ENCODE measurements at places on chromosomes 2 and 18.

DNA sequence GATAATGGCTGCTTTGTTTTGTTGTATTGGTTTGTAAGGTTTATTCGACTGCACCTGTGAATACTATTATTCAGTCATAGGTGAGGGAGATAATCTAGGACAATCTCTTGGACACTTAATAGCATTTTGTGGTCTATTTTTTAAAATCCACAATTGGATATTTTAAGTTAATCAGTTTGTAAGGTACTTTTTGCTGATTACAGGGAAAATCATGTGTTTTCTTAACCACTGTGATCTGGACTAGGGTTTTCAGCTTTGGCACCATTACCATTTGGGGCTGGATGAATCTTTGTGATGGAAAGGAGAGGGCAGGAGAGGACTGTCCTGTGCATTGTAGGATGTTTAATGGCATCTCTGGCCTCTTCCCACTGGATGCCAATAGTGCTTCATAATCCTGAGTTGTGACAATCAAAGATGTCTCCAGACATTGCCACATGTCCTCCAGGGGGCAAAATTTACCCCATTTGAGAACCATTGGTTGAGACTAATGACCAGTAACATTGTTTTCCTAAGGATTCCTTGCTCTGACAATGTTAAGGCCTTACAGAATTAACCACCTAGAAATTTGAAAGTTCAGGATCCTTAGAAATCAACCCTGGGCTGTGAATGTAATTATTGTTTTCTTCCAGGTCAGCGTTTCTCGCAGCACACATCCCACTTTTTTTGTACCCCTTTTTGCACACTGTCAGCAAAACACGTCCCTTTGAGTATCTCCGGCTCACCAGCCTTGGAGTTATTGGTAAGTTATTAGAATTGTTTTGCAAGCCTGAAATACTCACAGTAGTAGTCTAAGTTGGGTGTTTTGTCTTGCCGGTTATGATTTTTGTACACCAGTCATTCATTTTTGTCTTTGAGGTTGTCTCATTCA is 15.6 kb downstream of the CNOT9 start:
- DNase-seq: no peak

DNA sequence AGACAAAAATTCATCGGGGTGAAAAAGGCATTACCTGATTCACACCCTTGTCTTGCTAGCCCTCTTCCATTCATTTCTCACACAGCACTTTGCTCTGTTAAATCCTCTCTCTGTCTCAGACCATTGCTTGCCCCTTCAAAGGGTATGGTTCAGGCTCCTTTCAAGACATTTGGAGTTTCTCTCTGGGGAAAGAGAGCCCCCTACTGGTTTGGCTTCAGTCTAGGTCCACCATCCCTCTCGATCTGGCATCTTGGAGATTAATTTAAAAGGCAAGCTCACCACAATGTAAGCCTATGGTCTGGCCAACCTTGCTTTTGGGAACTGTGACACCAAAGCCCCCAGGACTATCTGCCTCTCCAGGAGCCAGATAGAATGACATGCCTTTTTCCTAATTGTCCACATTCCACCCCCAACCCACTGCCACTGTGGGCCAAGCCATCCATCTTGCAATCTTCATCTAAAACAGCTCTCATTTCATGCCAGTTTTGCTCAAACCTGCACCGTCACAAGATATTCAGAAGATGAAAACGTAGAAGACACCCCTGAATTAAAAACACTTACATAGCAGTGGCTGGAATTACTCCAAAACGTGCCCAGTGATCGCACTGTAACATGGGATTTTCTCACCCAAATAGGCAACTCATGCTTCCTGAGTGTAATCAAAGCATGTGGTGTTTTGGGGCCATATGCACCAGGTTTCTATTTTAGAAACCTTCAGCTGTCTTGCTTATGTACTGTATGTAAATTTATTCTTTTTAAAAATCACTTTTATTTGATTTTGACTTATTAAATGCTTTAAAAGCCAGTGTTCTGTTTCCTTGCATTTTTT is 93.9 kb downstream of the FARSB start:
- peak; percentile 71 for DNase-seq

DNA sequence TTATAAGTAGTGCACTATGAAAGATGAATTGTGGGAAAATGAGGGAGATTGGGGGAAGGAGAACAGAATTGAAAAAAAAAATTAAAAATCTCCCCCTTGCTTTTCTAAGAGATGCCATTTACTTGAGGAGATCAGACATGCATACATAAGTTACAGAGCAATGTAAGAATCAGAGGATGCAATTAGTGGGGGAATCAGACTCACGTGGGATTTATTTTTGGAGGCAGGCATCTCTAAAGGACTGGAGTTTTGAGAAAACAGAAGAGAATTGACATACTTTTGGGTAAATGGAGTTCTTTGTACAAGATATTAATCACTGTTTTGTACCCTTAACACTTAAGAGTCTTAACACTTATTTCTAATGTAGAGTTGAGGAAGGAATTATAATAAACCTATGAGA is 52.7 kb downstream of the MTX2 start:
- no peak for DNase-seq

DNA sequence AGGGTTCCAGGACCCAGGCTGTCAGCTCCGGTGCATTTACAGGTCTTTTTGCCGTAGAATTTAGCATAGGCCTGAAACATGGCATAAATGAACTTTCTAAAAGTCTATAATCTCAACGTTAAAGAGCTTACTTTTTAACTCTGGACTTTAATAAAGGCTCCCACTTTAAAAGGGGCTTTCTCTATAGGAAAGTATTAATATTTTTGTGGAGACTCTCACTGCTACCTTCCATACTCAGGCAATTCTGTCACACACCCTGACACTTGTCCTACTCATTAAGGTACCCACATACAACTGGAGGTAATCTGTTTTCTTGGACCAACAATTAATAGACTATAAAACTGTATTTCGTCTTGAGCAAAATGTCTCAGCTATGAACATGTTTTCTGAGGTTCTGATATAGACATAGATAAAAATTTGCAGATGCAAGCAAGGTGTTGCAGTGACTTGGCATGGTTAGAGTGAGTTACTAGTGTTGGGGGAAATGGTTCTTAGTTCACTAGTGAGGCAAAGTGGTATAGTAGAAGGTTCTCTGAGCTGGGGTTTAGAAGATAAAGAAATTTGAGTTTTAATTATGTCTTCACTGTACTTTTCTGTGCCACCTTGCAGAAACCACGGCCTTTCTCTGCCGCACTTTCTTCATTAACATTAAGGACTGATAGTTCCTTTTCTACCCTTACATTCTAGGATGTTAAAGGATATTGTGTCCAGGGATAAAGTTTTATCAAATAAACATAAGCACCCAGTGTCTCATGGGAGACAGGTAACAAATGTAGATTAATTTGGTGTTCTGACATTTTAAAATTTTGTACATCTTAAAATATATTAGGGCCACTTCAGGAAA is 10.8 kb upstream of the NR4A2 start:
- DNase-seq: no peak

DNA sequence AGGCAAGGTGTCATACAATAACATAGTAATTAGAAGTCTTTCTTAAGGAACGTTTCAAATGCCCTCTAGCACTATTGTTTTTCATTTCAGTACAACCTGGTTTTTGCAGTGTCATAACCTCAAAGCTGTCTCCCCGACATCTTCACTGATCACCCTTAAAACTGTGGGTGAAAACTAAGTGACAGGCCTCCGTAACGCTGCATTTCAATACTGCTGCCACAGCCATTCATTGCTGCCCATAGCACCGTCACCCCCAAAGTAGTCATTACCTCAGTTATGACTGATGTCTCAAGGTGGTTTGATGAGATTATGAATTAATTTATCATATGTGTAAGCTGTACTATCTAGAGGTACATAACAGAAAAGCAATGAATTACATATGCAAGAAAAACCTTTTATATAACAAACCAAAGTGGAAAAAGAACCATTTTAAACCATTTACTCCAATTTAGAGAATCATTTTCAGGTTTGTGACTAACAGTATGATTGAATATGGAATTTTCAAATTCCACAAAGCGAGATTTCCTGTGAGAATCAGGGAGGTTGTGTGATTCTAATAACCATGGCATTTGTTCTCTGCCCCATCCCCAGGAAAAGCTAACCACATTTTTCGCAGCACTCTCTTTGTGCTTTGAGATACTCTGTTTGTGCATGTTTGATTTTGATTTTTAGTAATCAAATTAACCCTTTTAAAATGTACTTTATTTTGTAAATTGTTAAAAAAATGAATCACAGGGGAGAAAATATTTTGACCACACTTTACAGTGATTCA is 263.0 kb downstream of the PTGR3 start:
- DNase-seq: no peak

- DNase-seq: no peak
Observed at GRCh38 chr2:11537951-11538350, 4.1 kb downstream of the GREB1 start.

DNA sequence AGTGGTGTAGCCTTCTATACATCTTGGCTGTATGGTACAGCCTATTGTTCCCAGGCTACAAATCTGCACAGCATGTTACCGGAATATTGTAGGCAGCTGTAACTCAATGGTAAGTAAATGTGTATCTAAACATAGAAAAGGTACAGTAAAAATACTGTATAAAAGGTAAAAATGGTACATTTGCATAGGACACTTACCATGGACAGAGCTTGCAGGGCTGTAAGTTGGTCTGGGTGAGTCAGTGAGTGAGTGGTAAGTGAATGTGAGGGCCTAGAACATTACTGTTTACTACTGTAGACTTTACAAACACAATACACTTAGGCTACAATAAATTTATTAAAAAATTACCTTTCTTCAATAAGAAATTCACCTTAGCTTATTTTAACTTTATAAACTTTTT is 3.7 kb upstream of the MRPS9 start:
- no peak for DNase-seq

GRCh38 chr2:150028322-150028721 is 440.7 kb upstream of the MMADHC start:
- DNase-seq: no peak

DNA sequence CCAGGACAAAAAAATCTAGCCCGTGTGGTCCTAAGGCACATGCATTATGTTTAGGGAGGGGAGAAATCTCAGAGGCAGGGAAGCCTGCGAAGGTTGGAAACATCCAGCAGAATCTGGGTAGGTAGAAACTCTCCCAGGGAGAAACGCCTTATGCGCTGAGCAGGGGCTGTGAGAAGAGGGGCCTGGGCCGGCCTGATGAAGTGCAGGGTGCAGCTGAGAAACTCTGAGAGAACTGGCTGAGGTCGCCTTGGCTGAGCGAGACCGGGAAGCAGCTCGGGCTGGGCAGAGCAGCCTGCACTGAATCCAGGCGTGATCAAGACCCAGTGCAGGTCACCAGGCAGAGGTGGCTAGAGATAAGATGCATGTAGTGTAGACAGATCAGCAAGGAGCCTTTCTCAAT is 15.1 kb downstream of the CHMP1B start:
- no peak for DNase-seq

DNA sequence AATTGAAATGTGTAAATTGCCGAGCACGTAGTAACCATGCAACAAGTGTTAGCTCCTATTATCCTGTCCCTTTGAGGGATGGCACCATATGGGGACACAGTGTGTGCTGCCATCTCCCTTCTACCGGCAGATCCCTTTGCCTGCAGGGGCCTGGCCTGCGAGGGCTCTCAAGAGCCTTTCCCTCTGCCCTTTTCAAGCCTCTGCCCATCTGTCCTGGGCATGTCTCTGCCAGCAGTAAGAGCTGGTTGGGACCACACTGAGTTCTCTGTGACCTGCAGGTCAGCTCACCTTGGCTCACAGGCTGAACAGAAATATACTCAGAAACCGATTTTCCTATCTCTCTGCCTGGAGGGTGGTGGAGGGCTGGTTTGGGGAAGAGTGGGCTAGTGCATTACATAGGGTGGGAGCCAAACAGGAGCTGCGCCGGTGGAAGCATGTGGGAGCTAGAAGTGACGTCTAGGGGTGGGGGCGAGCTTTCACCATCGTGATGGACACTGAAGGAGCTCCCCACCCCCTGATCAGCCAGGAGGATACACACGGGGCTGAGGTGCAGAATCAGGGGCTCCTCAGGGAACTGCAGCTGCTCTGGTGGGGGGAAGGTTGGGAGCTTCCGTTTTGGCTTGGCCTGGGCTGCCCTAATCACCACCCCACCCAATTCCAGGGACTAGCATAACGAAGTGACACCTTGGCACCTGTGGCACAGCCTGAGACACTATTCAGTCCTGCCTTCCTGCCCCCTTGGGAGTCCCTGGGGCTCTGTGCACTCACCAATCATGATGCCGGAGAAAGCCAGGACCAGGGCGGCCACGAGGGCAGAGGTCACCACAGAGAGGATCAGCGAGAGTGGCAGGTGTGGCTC is 109.7 kb downstream of the CLIP4 start:
- DNase-seq: no peak

DNA sequence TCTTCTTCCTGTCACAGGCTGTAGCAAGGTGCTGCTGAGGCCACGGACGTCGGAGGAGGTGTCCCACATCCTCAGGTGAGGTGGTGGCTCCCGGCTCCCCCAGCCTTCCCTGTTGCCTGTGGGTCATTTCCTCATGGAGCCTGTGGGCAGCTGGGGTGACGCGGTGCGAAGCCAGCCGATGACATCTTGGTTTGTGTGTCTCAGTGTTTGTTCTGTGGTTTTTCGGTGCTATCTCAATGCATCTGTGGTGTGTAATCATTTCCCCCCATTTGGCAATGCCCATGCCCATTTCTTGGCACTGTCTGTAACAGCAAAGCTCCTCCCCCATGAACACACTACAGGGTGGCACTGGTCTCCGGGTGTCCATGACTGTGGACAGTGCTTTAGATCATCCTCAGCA is 6.6 kb downstream of the D2HGDH start:
- DNase-seq: no peak

DNA sequence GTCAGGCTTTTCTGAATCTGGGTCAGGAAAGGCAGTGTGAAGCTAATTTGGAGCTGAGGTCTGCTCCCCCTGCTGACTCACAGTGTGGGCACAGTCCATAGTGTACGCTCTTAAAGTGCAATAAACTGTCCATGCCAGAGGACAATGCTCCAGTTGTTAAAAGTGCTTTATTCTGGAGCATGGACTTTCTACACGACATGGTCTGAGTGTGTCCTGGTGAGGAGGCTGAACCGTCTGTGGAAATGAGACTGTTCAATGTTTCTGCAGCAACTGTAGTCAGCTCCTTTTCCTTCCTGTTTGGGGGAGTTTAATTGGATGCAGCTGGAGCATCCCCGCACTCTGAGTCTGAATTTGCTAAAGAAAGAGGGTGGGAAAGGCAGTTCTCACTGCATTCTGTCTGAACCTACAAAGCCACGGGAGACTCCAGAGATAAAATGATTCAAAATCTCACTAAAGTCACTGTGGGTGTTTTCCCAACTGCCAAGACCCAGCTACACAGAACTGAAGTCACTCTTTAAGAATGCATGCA is 110.2 kb upstream of the TRIB2 start:
- DNase-seq: no peak

- no peak for DNase-seq
Observed at GRCh38 chr2:177651833-177652232, 259.3 kb downstream of the AGPS start.

GRCh38 chr2:567496-567864 is 109.7 kb downstream of the TMEM18 start:
- no peak for DNase-seq
